ENCODE measurements at places on chromosomes 12 and 14.

- DNase-seq = no peak
These were observed 5.5 kb upstream of the HVCN1 start for GRCh38 chr12:110694330-110694901.

- no peak for DNase-seq
These were observed 2.3 kb downstream of the DICER1 start for GRCh38 chr14:95155045-95155444.

GRCh38 chr14:52846591-52846990 is 55.2 kb upstream of the GNPNAT1 start:
- no peak for DNase-seq

GRCh38 chr14:37985826-37986470 is 221.8 kb upstream of the SSTR1 start:
- DNase-seq = peak; percentile 48

- no peak for DNase-seq
These were observed 142.7 kb downstream of the RAD51B start for GRCh38 chr14:67962215-67962644.

DNA sequence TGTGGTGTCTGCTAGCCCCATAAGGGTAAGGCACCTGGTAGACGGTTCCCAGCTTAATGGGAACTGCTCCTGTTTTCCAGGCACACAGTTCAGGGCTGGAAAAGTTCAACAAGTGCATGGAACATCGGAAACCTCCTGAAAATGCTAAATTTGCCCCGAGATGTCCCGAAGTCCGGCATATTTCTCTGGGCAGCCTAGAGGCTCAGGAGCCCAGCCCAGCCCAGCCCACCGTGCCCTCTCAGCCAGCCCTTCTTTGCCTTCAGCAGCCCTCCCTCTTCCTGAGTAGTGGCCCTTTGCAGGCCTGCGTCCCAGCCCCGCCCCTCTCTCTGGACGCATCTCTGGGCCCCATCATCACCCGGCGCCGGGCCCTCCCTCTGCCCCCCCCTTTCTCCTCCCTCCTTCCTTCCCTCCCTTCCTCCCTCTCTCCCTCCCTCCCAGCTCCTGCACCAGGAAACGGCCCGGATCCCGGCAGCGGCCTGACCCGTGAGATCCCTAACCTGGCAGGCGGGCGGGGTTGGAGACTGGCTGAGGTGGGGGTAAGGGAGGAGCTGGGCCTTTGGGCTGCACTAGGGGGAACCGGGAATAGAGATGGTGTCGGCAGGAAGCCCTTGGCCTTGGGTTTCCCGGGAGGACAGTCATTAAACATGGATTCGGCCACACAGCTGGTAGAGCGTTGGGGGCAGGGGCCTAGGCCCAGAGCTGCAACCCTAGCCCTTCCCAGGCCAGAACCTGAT is at the start of gene BCL2L2:
Gene BCL2L2 (plus strand): TSS at position 422 of the 734 bp plus-strand sequence. CDS start 935 bp downstream, outside the sequence.
- peak; percentile 86 for DNase-seq

DNA sequence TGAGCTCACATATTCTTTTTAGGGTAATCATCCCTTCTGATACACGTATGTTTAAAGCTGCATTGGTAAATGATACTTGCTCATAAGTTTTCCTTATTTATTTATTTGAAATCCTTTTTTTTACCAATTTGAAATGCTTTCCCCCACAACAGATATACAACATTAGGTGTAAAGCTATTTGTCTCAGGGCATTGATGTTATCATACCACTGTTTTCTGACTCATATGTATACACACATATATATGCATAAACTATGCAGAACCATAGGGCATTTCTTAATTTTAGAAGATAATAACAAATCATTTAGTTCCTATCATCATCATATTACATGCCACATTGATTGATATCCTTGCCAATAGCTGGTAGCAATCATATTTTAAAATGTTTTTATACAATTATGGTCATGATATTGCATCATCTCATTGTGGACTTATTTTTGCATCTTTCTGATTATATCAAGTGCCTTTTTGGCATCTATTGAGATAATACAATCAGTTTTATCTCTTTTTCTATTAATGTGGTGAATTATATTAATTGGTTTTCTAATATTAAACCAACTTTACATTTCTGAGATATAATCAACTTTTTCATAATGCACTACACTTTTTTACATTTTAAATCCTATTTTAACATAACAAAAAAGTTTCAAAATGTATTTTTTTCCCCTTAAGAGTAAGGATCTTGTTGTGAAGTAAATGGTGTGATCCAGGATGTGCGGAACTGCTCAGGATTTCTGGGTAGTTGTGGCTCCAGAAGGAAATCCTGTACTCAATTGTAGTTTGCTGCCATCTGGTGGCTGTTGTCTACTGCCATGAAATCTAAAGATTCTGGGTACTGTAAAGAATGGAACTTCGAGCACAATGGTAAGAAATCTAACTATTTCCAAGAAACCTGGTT is 16.7 kb downstream of the OR9K2 start:
- peak; percentile 56 for DNase-seq

DNA sequence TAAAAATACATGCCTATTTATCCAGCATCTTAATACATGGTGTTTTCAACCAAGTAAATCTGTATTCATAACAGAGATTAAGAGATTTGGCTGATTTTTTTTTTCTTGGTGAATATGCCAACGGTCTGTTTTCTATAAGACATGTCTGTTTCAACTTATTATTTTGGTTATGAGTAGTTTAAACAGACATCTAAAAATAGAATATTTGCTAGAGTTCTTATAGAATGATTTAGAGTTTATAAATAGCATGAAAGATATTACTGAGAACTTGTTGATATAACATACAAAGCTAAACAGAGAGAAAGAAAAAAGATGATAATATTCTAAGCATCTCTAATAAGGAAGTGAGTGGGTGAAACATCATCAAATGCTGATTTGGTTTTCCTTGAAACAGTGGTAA is 199.9 kb downstream of the CCDC91 start:
- no peak for DNase-seq

DNA sequence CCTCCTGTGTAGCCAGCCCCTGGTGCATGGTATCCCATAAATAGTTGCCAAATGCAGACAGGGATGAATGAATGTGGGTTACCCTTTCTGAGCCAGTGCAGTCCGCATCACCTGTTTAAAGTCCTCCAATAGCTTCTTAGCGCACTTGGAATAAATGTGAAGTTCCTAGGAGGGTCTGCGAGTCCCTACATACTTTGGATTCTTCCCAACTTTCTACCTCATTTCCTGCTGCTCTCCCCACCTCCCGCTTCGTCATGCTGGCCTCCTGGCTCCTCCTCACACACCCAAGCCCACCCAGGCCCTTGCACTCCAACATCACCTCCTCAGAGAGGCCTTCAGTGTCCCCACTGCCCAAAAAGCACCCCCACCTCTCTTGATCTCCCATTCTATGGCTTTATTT is 17.7 kb downstream of the RFX4 start:
- DNase-seq = no peak

DNA sequence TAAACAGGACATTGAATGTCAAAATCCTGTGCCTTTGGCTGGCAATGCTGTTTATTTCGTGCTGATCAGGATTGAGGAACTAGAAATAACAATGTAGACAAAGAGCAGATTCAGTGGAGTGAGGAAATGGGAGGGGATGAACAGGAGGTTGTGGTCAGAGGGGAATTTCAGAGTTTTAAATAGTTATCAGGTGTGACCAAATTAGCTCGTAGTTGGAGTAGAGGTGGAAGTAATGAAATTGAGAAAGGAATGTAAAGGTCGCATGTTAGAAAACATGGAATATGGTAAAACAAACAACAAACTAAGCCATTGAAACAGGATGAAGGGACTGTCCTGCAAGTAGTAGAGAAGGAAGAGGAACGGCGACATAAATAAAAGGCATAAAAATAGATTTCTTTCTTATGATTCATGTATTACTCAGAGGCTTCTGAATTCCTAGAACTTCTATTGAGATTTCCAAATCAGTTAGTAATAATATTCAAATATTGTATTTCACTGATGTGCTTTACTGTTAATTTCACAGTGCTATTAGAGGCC is 9.5 kb upstream of the SAV1 start:
- peak; percentile 17 for DNase-seq

DNA sequence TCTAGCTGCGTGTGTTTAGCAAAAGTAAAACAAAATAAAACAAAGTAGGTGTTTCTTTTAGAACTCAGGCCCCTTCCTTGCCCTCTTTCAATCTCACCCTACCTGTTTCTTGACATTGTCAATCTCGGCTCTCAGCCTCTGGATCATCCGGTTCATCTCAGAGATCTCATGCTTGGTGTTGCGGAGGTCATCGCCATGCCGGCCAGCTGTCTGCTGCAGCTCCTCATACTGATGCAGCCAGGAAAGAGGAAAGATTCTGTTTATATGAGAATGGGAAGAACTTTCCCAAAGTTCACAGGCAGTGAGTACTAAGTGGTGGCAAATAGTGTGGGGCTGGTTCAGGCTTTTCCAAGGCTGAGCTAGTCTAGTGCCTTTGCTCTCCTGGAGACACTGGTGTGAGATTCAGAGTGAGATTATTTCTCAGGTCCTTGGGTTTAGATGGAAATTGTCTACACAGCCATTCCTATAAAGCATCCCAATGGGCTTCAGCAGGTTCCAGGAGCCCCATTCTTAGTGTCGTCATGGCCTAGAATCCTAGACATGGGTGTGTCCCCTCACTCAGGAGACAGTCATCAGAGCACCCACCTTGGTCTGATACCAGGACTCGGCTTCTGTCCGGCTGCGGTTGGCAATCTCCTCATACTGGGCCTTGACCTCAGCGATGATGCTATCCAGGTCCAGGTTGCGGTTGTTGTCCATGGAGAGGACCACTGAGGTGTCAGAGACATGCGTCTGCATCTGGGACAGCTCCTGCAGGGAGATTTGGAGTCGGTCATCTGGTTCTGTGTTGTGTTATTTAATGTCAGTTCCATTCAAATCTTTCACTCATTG is 3.0 kb downstream of the KRT5 start:
- no peak for DNase-seq

DNA sequence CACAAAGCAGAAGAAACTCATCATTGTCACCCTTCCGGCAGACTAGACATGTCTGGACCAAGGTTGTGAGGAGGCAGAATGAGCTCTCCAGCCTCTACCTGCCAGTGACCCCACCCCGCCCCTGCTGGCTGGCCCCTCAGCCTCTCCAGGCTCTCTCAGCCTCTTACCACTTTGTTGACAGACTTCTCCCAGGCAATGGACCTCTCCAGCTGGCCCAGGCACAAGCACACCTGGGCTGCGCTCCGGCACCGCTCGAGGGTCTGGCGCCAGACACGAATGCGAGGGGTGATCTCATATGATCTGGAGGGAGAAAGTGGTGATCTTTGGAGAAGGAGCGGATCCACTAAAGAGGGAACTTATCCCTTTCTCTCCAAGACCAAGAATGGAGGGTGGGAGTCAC is 30.3 kb downstream of the BAZ2A start:
- DNase-seq = no peak

DNA sequence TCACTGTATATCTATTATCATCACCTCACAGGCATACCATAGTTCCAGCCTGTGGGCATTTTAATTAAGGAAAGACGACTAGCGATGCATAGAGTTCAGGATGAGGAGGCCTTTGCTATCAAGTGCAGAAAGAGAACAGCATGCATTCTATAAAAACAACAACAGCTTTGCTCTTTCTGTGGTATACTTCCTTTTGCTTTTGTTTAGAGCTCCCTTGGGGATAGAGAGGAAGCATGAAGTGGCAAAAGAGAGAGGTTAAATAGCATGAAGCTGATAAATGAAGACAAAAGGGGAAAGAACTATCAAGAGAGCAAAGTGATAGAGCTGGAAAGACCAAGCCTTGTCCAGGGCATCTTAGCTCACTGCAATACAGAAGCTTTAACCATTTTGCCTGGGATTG is 23.5 kb downstream of the IFNG-AS1 start:
- no peak for DNase-seq

- DNase-seq = no peak
These were observed 958.5 kb upstream of the SEL1L start for GRCh38 chr14:82492157-82492556.

DNA sequence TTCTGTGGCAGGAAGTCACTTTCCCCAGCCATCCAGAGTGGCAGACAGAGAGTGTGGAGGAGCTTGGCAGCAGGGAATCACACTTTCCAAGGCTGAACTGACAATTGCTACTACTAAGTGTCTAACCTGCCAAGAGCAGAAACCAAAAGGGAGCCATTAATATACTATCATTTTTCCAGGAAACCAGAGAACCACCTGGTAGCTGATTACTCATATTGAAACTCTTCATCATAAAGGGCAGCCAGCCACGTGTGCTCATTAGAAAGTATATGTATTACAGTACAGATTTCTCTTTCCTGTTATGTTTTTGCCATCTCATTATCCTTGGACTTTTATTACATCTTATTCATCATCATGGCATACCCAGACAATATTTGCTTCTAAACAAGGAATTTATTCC is 374.9 kb downstream of the GXYLT1 start:
- DNase-seq = no peak

GRCh38 chr14:85387181-85387580 is 142.8 kb upstream of the FLRT2 start:
- no peak for DNase-seq

GRCh38 chr14:66094001-66094727 is 392.0 kb upstream of the CCDC196 start:
- no peak for DNase-seq

DNA sequence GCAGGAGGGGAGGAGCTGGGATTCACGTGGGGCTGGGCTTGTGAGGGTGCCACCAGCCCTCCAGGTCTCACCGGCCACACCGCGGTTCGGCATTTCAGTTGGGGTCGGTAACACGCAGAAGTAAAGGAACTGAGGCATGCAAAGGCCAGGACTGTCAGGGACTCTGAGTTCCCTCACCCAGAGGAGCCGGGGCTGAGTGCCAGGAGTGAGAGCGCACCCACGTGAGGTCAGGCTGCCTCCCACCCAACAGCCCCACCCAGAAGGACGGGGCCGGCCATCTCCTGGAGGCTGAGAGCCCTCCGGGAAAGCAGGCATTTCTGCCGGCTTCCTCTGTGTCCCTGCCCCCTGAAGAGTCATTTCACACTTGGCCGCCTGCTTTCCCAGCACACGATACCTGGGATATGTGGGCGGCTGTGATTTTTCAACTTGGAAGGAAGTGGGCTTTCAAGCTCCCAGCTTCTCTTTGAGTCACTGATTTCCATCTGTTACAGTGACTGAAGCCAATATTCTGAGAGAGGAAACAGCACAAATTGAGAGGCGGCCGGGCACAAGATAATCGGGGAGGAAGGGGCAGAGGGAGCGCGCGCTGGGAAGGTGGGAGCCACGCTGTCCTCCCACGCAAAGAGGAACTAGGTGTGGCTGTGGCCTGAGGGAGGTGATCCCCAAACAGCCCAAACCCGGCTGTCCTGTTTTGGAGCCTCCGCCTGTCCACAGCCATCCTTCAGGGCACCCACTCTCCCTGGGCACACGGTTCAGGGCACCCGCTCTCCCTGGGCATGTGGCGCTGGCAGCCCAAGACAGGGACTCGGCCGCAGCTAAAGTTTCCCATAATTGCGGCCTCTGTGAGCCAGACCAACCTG is 19.0 kb downstream of the GALNT9 start:
- DNase-seq = no peak

- DNase-seq = no peak
These were observed 7.2 kb downstream of the CBLN3 start for GRCh38 chr14:24422261-24422660.

DNA sequence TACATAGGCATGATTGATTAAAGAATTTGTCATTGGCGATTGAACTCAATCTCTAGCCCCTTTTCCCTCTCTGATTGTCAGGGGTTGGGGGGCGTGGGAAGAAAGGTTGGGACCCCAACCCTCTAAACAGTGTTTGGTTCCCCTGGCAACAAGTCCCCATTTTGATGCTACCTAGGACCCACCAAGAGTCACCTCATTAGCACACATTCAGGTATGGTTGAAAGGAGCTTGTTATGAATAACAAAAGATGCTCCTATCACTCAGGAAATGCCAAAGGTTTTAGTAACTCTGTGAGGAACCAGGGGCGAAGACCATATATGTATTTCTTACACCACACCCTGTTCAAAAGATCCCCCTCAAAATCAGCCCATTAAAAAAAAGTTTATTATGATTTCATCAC is 14.3 kb downstream of the RNF212B start:
- DNase-seq = no peak

- no peak for DNase-seq
These were observed 123.1 kb downstream of the NPAS3 start for GRCh38 chr14:33061667-33062325.
